Stimulated activated CD8-positive, alpha-beta memory T cell treated with anti-CD3 and anti-CD28 coated beads, Interleukin-15, amount 100 ng/mL, for 48 hours (primary cell): ENCODE measurements at places on chromosomes 2 and 18.

- no peak for DNase-seq
These were observed 58.8 kb downstream of the PRKRA start for GRCh38 chr2:178392215-178392614.

DNA sequence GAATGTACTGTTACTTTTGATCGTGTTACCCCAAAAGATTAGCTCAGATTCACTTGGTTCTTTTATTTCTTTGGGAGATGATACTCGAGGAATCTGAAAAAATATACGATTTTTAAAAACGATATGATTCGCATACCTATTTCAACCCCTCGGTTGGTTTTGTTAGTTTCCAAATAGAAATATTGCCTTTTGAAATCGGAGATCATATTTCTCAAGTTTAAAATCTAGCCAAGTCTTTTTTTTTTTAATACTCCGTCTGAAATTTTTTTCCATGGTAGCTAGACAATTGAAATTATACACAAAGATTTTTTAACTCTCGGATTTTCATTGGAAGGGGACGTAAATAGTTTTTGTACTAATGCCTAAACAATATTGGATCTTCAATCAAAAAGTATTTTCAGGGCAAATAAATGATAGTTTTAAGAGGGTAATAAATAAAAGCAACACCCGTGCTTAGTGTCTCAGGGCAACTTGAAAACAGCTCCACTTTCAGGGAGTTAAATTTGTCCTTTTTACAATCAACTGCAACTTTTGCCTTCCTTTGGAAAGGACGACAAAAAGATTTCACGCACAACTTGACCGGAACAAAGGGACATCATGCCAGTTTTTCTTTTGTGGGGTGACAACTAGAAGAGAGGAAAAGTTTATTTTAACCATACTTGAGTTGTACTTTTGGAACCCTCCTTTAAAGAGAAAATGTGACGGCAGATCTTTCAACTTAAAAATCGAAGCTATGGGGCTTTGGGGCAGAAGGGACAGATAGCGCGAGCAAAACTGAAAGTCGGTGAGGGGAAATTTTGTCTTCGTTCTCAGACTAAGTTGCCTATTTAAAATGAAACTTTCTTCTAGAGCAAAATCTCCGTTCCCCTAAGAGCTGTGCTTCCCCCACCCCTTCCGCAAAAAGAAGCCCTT is 5.8 kb upstream of the ONECUT2 start:
- DNase-seq = no peak

DNA sequence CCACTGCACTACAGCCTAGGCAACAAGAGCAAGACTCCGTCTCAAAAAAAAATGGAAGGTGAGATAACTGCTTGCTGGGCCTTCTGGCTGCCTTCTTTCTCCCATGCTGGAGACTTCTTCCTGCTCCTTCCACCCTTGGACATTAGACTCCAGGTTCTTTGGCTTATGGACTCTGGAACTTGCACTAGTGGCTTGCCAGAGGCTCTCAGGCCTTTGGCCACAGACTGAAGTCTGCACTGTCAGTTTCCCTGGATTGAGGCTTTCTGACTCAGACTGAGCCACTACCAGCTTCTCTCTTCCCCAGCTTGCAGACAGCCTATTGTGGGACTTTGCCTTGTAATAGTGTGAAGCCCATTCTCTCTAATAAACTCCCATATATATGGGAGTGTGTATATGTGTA is 118.5 kb upstream of the SLC14A2 start:
- no peak for DNase-seq

DNA sequence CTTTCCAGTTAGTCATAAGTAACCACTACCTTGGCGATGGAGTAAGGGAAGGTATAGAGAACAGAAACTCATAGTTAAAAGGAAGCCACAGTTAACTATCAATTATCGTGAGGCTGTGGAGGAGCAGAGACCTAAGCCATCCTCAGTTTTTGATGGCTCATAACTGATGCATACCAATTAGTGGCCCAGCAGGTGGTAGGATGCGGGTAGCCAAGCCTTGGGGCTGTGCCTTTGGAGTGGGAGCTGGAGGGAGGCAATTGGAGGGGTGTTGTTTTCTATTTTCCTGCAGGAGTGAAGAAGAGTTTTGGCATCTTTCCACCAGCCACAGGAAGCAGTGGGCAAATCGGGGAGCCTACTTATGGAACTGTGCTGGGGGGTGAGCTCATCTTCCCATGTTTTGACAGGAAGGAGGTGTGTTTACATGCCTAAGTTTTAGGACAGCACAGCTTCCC is 194.8 kb downstream of the TPGS2 start:
- no peak for DNase-seq

DNA sequence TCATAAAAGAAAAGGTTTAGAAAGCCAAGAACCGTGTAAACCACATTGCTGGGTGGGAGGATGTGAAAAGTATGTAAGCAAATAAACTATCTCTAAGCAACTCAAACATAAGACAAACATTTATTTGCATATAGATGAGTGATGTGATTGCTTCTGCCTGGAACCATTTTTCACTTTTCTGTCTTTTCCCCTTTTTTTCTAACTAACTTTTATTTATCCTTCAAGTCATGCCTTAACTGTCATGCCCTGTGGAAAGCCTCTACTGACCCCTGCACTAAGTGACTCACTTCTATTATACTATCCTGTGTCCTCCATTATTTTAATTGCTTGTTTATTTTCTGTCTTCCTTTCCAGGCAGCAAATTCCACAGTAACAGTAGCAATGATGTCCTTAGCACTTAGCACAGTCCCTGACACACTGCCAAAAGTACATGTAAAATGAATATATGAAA is 87.5 kb upstream of the CTAGE1 start:
- no peak for DNase-seq

DNA sequence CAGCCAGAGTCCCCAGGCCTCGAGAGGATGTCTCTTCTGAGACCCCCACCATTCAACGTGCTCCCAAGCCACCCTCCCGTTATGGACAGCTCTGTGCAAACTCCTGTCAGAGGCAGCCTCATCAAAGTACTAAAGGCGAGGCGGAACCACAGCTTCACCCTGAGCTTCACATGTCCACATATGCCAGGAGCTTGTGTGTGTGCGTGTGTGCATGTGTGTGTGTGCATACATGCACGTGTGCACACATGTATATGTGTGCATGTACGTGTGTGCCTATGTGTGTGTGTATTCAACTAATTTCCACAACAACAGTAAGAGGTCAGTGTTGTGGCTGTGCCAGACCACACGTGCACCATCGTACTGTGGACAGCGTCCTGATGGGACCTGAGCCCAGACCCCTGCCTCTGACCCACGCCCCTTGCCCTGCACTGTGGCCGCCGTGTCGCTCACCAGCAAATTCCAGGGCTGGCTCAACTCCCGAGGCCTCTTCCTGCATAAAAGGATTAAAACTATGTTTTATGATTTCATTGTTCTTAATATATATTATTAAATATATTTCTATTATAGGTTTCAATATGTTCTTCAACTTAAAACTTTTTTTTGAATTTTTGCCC is 444.8 kb downstream of the EIPR1 start:
- no peak for DNase-seq

DNA sequence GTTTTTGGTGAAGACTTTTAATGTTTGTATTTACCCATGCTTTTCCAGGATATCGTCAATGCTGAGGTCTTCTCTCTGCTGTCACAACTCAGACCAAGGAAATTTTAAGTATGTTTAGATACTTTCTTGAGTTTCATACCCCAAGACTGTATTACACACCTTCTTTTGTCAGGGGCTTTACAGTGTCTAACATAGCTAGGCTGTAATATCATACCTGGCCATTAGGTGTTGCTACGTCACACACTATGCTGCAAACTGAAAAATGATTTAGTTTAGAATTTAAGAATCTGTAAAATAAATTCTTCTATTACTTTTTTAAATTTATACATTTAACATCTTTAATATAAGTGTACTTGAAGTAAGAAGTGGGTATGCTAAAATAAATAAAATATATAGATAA is 358.4 kb upstream of the NRP2 start:
- DNase-seq = no peak

- no peak for DNase-seq
These were observed 242.1 kb downstream of the GLI2 start for GRCh38 chr2:120977582-120978358.

- DNase-seq = no peak
These were observed 6.3 kb upstream of the PKDCC start for GRCh38 chr2:42041377-42042127.

DNA sequence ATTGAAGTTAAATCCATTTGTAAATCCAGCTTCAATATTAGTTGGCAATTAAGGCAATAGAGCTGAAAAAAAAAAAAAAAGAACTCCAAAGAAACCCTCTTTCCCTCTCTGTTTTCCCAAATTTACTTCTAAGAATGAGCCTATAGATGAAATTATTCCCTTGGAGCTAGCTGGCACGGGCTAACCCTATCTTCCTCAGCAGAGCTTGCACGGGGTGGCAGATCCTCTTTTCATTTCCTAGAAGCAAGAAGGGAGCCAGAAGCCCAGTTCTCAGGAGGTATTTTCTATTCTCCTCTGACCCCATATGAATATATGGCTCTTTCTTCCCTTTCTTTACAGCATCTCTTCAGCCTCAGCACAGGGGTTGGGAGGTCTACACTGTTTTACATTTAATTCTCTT is 426.0 kb downstream of the TGIF1 start:
- no peak for DNase-seq

- DNase-seq = no peak
These were observed 208.7 kb downstream of the TWIST2 start for GRCh38 chr2:239056611-239057010.

DNA sequence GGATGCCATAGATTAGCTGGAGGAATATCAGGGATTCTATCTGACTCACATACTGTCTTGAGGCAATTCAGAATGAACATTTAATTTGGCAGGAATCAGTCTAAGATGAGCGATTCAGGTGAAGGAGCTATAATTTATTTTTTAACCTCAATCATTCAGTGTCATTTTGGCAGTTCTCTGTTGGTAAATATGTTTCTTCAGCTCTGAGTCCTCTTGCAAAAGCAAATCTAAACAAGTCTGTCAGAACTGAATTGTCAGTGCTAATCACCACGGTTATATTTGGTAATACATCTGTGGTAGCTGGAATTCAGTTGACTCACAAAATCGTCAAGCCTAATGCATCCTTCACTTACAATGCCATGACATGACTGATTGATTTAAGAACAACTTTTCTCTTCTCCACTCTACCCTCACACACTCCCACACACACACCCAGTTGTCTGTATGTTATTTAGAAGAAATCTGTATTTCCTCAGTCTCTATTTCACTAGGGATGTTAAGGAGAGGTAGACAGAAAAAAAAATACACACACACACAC is 516.6 kb upstream of the NXPH2 start:
- DNase-seq = no peak

GRCh38 chr18:47032945-47033344 is 2.5 kb downstream of the ELOA2 start:
- no peak for DNase-seq

DNA sequence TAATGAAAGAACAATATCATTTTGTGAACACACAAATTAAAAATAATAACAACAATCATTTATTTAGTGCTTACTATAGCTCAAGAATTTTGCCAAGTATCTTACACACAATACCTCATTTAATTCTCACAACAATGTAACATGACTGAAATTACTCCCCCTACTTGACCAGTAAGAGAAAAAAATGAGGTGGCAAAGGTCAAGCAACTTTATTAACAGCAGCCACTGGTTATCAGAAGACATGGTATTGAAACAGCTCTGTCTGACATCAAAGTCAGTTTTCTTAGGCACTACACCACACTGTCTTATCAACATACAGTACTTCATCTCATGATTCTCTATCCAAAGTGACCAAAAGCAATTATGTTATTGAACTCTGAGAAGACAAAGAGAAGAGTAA is 389.4 kb downstream of the ZEB2 start:
- no peak for DNase-seq

DNA sequence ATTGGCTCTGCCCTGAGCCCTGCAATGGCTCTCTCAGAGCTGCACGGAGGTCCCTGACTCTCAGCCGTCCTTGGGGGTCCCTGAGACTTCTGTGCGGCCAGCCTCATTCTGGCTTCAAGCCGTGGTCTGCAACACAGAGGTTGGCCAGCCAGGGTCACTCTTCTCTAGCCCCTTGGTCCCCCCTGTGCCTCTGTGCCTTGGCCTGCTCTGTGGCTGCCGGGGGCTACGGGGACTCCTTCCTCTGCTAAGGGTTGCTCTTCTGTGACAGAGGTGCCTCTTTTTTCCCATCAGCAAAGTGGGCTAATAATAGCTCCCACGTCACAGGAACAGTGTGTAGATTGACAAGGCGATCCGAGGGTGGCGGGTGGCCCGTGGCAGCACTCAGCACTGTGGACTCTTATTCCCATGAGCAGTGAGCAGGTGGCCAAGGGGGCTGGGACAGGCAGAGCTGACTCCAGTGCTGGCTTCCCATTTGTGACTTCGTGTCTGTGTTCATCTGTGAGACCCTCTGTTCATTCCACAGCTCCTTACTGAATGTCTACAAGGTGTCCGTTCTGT is 19.4 kb downstream of the INHBB start:
- DNase-seq = no peak

DNA sequence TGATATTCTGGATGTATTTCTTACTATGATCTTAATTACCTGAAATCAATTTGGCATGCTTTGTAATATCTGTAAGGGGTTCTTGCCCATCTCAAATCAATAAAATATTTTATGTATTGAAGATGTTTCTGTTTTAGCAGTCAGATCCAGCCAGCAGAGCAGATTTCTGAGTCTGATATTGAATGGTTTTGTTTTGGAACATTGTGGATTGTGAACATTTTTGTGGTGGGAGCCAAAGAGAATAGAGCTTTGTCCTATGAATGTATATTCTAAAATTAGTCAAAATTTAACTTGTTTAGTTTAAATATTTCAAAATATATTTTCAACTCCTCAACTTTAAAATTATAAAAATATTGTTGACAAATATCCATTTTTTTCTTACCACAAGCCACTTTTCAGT is 197.0 kb downstream of the UBE2E3 start:
- DNase-seq = no peak

GRCh38 chr2:1773883-1774282 is 29.6 kb upstream of the PXDN start:
- DNase-seq = no peak

DNA sequence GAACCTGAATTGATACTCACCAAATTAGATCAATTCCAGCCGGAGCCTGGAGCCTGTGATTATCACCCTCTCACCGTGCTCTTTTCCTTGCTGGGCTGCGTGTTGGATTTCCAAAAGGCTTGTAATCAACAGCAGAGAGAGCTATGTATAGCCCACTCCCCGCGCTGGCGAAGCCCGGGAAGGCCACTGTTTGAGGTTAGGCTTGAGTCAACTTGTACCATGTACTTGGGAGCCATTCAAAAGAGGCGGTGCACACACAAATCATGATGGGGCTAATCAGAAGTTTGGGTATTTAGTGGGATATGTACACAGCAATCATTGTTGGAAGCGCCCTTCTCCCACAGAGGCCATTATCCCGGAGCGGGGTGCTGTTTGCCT is 151.6 kb downstream of the GLI2 start:
- DNase-seq = no peak
